ENCODE measurements at places on chromosomes 2 and 18. TPM values are rescaled to one million over a fixed set of nuclear protein-coding genes. Genes with fewer than 3 reads are reported as not detected.

DNA sequence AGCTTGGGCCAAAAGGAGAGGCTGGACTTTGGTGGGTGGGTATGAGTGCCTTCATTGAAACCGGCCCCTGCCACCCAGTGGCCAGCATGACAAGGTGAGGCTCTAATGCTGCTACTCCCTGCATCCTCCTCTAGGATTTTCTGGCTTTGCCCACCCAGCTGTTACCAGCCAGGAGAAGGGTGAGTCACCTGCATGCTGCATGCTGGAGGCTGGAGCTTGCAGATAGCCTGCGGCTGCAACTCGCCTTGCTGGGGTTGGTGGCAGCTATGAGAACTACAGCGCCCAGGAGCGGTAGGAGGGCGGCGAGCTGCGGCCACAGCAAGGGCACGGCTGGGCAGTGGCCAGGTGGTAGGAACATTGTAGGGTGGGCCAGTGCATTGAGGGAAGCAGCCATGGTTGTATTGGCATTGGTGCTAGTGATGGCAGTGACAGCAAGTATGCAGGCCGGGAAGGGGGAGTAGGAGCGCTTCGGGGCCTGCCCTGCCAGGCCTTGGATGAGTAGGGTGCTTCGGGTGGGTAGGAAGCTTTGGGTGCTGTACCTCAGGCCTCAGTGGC, 75.4 kb upstream of the SLC35G4 start:
- DNase-seq = no peak

DNA sequence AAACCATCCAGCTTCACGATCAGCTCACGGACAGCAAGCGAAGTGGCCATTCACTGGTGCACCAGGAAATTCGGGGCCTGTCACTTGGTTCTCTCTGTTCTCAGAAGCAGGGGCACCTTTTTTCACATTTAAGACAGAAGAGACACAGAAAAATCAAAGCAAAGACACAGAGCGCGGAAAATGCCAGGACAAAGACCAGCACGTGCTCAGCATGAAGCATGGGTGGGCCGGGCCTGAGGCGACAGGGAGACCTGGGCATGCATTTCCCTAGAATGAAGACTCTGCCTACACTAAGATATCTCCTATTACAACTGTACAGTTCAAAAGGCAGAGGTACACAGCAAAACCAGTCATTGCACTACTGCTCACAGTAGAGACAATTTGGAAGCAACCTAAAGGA, 117.4 kb upstream of the ID2 start:
- DNase-seq = no peak

DNA sequence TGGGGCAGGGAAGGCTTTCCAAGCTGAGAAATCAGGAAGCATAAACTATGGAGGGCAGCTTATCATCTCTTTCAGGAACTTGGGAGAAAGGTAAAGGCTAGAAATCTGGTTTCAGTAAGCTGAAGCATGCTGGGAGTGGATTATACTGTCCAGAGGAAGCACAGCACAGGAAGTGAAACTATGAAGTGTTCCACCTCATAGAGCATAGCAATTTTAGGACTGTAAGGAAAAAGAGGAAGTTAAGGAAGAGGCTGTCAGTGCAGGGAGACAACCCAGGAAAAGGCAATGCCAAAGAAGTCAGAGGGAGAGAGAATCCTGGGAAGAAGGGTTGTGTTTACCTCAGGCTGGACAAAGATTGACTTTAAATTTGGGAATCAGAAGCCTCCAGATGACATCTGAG, 51.9 kb downstream of the EFEMP1 start:
- no peak for DNase-seq

Gene PSMA8
- not detected for polyA plus RNA-seq

Gene EVX2
- not detected for polyA plus RNA-seq

Gene AQP4
- 1.2 TPM for polyA plus RNA-seq

Gene FAM124B
- 5.7 TPM for polyA plus RNA-seq

Gene PECR
- 8.6 TPM for polyA plus RNA-seq

Gene RAD51AP2
- polyA plus RNA-seq = 0.12 TPM

Measured in muscle of arm (tissue), 14 donors.